ENCODE measurements at places on chromosomes 3 and 15. TPM values are rescaled to one million over a fixed set of nuclear protein-coding genes. Genes with fewer than 3 reads are reported as not detected.

The TM6SF1 gene
- total RNA-seq = 20.4 TPM

The PDZRN3 gene
- not detected for total RNA-seq

DNA sequence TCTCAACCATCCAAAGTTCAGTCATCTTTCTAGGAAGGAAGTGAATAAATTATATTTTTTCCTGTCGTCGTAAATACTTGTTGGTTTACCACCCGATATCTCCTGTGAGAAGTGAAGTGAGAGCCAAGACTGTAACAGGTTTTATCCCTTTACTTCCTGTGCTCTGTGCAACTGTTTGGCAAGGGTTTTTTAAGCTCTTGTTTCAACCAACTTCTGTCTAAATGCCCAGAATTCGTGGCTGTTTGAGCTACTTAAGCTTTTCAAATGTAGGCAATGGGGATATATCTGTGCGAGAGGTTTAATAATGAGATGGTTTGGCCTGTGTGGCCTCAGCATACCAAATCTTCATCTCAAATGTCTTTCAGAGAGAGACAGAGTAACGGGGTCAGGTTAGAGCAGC, 134.7 kb downstream of the LRTM1 start:
- DNase-seq = no peak

- no peak for DNase-seq
Observed at GRCh38 chr15:85694091-85694490, 100.6 kb downstream of the KLHL25 start.

GRCh38 chr3:25125201-25125600, 302.9 kb upstream of the RARB start:
- no peak for DNase-seq

GRCh38 chr15:88603885-88604284, 17.3 kb upstream of the AEN start:
- no peak for DNase-seq
